ENCODE measurements at places on chromosomes 4 and X.

- peak; percentile 47 for DNase-seq
Observed at GRCh38 chr4:15479089-15479912, 9.6 kb downstream of the CC2D2A start.

GRCh38 chr4:83282049-83282535 is 2.5 kb downstream of the COQ2 start:
- DNase-seq, result no peak

- DNase-seq, result no peak
Observed at GRCh38 chr4:15376145-15376544, 51.7 kb upstream of the C1QTNF7 start.

DNA sequence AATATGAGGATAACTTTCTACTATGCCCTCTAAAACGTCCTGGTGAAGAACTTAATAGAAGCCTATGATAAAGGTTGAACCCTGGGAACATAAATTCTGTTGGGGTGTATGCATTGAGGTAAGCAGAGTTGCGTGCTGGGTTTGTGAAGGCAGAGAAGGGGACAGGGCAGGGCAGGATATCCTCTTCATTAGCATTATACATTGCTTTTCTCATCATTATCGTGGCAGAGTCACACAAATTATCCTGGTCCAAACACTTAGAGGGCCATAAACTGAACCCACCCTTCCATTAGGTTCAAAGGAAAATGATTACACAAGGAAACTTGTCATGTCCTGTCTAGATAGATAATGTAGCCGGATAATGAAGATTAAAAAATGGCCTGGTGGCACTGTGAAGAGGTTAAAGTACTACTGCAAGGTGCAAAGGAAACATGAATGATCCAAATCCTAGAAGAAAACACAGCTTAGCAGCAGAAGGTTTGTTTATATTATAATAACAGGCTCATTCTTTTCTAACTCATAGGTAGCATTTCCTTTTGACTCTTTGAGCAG is 189.1 kb downstream of the SPCS3 start:
- DNase-seq, result no peak

DNA sequence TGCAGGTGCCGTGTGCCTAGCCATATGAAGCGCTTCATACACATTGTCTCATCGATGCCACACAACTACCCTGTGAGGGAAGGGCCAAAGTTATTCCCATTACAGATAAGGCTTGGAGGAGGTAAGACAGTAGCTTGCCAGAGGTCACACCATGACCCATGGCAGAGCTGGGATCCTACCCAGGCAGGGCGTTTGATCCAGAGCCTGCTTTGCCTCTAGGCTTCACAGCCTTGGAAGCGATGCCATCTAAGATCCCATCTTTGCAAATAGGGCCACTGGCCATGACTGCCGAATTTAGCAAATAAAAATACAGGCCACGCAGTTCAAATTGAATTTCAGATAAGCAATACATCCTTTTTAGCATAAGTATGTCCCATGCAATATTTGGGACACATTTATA is 358.2 kb downstream of the BCOR start:
- no peak for DNase-seq

- no peak for DNase-seq
Observed at GRCh38 chr4:88672987-88673386, 24.6 kb downstream of the NAP1L5 start.

GRCh38 chr4:189124149-189124758 is 816.4 kb upstream of the FRG1 start:
- DNase-seq, result no peak

GRCh38 chr4:188867796-188868195 is 728.6 kb downstream of the TRIML1 start:
- no peak for DNase-seq

DNA sequence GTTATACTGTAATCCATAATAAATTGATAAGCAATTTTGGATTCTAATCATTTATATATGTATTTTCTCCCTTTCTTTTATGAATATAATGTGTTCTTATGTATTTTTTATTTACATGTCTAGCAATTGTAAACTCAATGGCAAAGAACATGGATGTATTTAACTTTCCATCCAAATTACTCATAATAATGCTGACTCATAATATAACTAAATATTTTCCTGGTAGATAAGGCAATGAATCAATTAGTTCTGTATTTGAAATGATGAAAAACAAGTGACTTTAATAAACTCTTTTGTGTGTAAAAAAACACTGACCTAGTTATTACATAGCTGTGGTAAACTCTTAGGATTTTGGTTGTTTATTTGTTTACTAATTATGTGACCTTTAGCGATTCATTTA is 211.2 kb downstream of the DTHD1 start:
- DNase-seq, result no peak

GRCh38 chr4:87209182-87209581 is 11.2 kb downstream of the KLHL8 start:
- DNase-seq, result no peak

GRCh38 chr4:118363166-118363565 is 10.4 kb upstream of the PRSS12 start:
- DNase-seq, result no peak
